ENCODE measurements at places on chromosomes 12 and 14.
A peak's percentile ranks its signal among the peaks of the same experiment; 100 is the strongest.

DNA sequence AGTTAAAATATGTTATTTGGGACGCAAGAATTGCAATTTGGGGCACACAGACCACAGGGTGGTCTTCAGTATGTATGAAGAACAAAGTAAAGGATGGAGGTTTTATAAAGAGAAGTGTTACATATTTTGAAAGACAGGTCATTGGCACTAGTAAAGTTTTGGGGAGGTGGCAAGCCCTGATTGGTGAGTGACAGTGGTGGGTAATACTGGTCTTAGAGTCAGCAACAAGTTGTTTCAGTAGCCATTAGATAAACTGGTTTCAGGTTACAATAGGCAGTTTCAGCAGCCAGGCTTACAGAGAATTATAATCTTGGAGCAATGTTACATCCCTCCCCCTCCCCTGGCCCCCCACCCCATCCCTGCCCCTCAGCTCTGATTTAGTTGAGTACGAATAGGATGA is 17.5 kb downstream of the MARK3 start:
- no peak for DNase-seq

GRCh38 chr12:93758801-93759373 is 81.7 kb downstream of the CRADD start:
- no peak for DNase-seq

DNA sequence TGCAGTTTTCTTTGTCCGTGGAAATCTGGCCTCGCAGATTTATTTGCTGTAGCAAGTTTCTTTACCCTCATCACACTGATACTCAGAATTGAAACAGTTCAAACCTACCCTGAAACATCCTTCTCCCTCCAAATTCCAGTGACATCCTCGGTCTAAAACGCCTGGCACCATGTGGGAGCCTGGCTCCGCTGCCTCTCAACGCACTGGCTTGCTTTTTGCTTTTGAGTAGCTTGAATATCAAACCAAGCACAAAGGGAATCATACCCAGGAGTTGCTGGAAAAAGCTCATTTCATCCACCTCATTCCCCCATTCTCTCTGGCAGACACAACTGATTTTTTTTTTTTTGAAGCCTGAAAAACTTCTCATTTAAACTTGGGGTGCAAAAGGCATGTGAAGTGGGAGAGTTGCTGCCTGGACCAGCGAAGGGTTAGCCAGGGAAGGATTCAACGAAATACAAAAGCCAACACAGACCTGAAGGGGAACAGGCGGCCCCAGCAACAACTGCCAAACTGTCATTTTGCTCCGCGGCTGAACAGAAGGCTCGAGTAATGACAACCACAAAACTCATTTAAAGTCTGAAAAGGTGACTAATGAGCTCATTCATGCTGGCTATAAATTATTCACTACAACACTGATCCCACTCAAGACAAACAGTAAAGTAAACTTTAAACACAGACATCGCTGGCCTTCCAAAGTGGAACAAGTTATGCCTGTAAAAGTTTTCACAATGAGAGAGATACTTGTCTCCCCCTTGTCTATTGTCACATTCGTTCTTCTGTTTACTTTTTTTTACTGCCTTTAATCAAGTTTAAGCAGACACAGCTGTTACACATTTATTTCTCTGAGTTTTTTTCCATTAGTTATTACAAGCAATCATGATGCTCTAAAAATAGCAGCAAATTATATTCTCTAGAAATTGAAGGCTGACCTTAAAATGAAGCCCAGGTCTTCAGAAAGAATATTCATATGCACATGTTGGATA is 12.5 kb upstream of the FOXN3 start:
- DNase-seq, result peak; percentile 83

DNA sequence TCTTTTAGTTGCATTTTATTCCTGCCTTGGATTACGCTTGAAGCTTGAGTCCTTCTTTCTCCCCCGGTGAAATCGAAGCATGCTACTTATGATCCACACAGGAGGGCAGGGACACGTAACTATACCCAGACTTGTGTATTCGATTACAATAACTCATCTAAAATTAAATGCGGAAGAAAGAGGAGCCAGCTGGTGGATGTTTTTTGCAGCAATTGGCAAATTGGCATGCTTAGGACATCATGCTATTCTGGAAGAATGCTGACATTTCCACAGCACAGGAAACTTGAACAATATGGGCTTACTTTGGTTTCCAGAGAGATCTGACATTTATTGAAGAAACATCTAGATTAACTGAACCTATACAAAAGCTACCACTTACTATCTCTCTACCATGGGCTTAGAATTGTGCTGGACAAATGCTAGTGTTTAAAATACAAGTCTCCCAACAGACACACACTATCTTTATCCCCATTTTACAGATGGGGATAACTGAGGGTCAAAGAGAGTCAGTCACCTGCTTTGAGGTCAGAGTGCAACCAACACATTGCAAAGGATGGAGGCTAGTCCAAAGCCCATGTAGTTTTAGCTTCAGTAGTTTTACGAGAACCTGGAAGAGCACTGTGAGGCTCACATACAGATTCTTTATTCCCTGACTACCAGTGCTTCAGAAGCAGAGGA is 36.3 kb downstream of the LGMN start:
- no peak for DNase-seq

- DNase-seq, result no peak
Measured at GRCh38 chr14:91032248-91032647, 28.2 kb downstream of the RPS6KA5 start.

DNA sequence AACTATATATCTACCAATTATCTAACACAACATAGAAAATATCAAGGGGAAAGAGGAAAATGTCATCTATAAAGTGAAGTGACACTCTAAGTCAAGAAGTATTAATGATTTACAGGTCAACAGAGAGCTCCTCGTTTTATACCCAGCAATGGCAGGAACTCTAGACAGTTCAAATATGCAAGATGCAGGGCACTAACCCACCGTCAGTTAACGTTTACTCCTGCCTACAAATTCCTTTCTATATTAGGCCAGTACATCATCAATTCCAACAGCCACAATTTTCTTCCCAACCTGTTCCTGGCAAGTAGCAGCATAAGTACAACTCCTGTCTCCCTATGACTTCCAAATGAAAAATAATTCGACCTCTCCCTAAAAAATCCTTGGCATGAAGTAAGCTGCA is 9.0 kb upstream of the KANSL2 start:
- DNase-seq, result no peak

- DNase-seq, result peak; percentile 43
Measured at GRCh38 chr14:100155756-100156616, 3.5 kb downstream of the DEGS2 start.

DNA sequence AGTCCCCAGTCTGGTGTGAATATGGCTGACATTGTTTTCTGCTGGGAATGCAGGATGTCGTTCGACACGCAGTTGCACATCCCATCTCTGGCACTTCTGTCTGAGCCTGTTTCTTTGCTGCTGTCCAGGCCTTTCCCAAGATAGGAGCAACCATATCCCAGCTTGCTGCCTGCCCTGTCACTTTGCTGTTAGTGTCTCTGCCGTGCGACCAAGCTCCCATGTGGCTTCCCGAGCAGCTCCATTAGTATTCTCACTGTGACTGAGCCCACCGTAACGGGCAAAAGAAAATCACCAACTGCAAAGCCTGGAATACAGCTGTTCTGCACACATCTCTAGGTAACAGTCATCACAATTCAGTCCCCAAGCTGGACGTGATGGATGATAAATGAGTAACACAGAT is 66.0 kb upstream of the CPSF6 start:
- no peak for DNase-seq

DNA sequence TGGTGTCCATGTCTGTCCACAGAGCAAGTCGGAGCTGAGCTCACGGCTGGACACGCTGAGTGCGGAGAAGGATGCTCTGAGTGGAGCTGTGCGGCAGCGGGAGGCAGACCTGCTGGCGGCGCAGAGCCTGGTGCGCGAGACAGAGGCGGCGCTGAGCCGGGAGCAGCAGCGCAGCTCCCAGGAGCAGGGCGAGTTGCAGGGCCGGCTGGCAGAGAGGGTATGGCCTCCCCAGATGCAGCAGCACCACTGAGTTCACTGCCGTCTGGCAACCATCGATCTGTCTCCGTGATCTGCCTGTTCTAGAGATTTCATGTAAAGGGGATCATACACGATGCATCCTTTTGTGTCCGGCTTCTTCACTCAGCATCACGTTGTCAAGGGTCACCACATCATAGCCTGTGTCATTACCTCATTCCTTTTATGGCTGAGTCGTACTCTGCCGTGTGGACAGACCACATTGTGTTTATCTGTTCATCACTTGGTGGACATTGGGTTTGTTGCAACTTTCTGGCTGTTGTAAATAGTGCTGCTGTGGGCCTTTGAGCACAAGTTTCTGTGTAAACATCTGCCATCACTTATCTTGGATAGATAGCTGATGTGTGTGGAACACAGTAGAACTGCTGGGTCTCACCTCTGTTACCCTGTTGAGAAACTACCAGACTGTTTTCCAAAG is 21.9 kb downstream of the HIP1R start:
- no peak for DNase-seq

- DNase-seq, result no peak
Measured at GRCh38 chr12:93795352-93795751, 118.2 kb downstream of the CRADD start.

DNA sequence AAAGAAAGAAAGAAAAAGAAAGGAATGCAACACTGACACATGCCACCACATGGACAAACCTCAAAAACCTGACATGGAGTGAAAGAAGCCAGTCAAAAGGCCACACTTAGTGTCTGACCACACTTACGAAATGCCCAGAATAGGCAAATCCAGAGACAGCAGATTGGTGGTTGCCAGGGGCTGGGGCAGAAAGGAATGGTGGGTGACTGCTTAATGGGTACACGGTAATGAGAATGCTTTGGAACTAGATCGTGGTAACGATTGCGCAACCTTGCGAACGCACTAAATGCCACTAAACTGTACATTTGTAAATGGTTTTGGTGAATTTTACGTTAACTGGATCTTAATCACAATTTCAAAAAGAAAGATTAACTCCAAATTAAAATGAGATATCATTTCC is 39.5 kb downstream of the SCARB1 start:
- no peak for DNase-seq

- no peak for DNase-seq
Measured at GRCh38 chr12:70876952-70877351, 43.6 kb downstream of the PTPRR start.

- DNase-seq, result peak; percentile 35
Measured at GRCh38 chr12:93829016-93829415, 151.8 kb downstream of the CRADD start.

DNA sequence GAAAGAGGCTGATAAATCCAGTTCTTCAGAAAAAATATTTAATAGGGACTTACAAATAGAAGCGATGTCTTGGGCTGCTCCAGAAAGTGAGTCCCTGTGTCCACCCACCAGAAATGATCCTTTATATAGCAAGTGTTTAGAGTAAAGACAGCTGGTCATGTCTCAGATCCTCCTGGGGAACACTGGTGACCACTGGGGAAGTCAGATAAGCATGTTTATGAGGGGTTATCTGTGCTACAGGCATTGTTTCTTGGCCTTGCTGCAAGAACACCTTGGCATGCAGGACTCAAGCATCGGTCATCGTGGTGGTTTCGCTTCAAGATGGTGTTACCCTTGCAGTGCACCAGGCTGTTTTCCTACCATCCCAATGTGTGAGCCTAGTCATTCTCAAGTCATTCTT is 27.2 kb downstream of the CPM start:
- DNase-seq, result no peak

- no peak for DNase-seq
Measured at GRCh38 chr12:11609045-11609444, 40.4 kb upstream of the ETV6 start.

GRCh38 chr14:94100847-94101246 is 9.7 kb upstream of the IFI27 start:
- no peak for DNase-seq

GRCh38 chr12:76820888-76821482 is 57.1 kb downstream of the ZDHHC17 start:
- DNase-seq, result no peak

- DNase-seq, result no peak
Measured at GRCh38 chr12:57765698-57766463, 997 bp downstream of the CYP27B1 start.

DNA sequence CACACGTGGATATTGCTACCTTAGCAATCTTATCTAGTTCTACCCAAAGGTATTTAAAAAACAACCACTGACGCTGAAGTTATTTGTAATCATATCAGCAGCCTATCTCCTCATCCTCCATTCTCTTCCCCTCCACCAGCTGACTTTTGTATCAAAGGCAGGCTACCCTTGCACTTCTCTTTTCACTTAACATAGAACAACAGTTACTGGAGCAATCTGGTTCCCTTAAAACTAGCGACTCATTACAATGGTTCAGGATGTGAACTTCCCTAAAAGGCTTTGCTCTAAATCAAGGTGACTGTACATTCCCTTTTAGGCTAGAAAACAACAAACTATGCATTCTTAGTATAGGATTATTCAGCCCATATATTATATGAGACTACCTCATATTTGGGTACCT is 404.7 kb downstream of the APAF1 start:
- no peak for DNase-seq

GRCh38 chr12:56987011-56987410 is 19.3 kb downstream of the ZBTB39 start:
- no peak for DNase-seq

DNA sequence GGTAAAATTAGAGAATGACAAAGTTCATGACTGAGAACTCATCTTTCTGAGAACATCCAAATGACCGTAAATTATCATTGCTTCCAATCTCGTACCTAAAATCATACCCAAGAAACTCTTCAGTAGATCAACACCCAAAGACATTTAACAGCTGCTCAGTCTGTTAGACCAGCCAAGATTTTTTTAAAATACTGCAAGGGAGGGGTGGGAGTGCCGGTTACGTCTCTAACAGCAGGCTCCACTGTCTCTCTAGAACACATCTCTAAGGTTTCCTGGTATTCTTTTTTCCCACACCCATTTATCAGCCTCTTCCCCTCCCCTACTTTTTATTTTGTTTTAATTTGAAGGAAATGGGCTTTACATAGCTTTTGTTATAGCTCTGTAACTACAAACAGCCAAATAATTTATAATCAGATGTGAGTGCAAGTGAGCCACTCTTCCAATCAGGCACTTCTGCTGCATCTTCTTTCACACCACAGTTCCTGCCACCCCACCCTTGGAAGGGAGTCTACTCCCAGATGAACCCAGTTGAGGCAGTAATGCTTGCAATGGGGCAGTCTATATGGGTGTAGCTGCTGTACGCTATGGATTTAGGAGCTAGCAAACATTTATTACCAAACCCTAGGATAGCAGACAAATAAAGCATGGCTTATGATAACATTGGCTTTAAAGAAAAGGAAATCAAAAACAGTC is 21.9 kb downstream of the PTPRB start:
- no peak for DNase-seq

- no peak for DNase-seq
Measured at GRCh38 chr14:63248211-63248610, 44.0 kb downstream of the RHOJ start.

- no peak for DNase-seq
Measured at GRCh38 chr14:87961246-87961645, 31.7 kb downstream of the GALC start.

Data from NCI-H446 (cell line).